Kidney epithelial cell (primary cell): ENCODE measurements at places on chromosomes 13 and 19. TPM values are rescaled to one million over a fixed set of nuclear protein-coding genes. Genes with fewer than 3 reads are reported as not detected.

Gene CNN1
- 11.8 and 14.5 TPM in 2 replicates for total RNA-seq

Gene KCNC3
- total RNA-seq: 0.46 and 0.55 TPM in 2 replicates

Gene CD37
- 0.07 TPM in 1 of 2 replicates, not detected in the other for total RNA-seq

Gene HIF3A
- 0.42 and 0.75 TPM in 2 replicates for total RNA-seq

Gene SOX1
- total RNA-seq: not detected in 2 replicates

Gene ZNF808
- 12.4 and 15.0 TPM in 2 replicates for total RNA-seq

Gene GNG7
- total RNA-seq: 0.21 and 0.33 TPM in 2 replicates

Gene PRX
- 2.5 and 2.7 TPM in 2 replicates for total RNA-seq

Gene WDR87
- total RNA-seq: under 0.01 TPM in 1 of 2 replicates, not detected in the other

Gene TJP3
- total RNA-seq: 1.7 and 7.8 TPM in 2 replicates

Gene ADGRE3
- not detected in 2 replicates for total RNA-seq

Gene SH2D3A
- 40.0 and 45.8 TPM in 2 replicates for total RNA-seq

Gene FSD1
- 11.3 and 13.2 TPM in 2 replicates for total RNA-seq

Gene ZNF540
- 0.58 and 1.7 TPM in 2 replicates for total RNA-seq

Gene EPS8L1
- total RNA-seq: 30.5 and 33.8 TPM in 2 replicates

Gene ERICH6B
- not detected in 2 replicates for total RNA-seq

Gene VSTM1
- total RNA-seq: not detected in 2 replicates

Gene ZNF223
- total RNA-seq: 3.6 and 4.9 TPM in 2 replicates

Gene ZNF573
- 3.1 and 14.1 TPM in 2 replicates for total RNA-seq

Gene IGLON5
- total RNA-seq: 0.04 and 0.07 TPM in 2 replicates

Gene HCN2
- 0.13 and 0.48 TPM in 2 replicates for total RNA-seq

Gene RHPN2
- 21.3 and 27.6 TPM in 2 replicates for total RNA-seq

Gene PRKCG
- 0.13 TPM in 1 of 2 replicates, not detected in the other for total RNA-seq

Gene TNFSF13B
- 0.62 and 0.71 TPM in 2 replicates for total RNA-seq

Gene CUL4A
- total RNA-seq: 90.4 and 96.0 TPM in 2 replicates

Gene DIRAS1
- total RNA-seq: 3.1 and 5.3 TPM in 2 replicates

Gene MEX3D
- total RNA-seq: 90.9 and 112 TPM in 2 replicates

Gene C1QTNF9B
- total RNA-seq: not detected in 2 replicates

Gene KLK12
- total RNA-seq: not detected in 2 replicates

Gene CGB1
- 13.7 and 15.3 TPM in 2 replicates for total RNA-seq

Gene PRRG2
- total RNA-seq: 5.4 and 7.2 TPM in 2 replicates

Gene MOB3A
- 40.3 and 62.0 TPM in 2 replicates for total RNA-seq

Gene CEACAM3
- total RNA-seq: not detected in 2 replicates

Gene COX6B2
- total RNA-seq: 0.14 and 0.29 TPM in 2 replicates

Gene ZNF563
- total RNA-seq: 0.75 and 3.7 TPM in 2 replicates

Gene JUNB
- total RNA-seq: 395 and 431 TPM in 2 replicates

Gene SERTM1
- total RNA-seq: not detected in 2 replicates

Gene KIR3DL2
- total RNA-seq: not detected in 2 replicates

Gene ZNF83
- total RNA-seq: 60.2 and 60.8 TPM in 2 replicates
